ENCODE measurements at places on chromosomes 3 and 15. TPM values are rescaled to one million over a fixed set of nuclear protein-coding genes. Genes with fewer than 3 reads are reported as not detected.

Gene THAP10
- total RNA-seq: 3.8 TPM

Gene DAZL
- not detected for total RNA-seq

DNA sequence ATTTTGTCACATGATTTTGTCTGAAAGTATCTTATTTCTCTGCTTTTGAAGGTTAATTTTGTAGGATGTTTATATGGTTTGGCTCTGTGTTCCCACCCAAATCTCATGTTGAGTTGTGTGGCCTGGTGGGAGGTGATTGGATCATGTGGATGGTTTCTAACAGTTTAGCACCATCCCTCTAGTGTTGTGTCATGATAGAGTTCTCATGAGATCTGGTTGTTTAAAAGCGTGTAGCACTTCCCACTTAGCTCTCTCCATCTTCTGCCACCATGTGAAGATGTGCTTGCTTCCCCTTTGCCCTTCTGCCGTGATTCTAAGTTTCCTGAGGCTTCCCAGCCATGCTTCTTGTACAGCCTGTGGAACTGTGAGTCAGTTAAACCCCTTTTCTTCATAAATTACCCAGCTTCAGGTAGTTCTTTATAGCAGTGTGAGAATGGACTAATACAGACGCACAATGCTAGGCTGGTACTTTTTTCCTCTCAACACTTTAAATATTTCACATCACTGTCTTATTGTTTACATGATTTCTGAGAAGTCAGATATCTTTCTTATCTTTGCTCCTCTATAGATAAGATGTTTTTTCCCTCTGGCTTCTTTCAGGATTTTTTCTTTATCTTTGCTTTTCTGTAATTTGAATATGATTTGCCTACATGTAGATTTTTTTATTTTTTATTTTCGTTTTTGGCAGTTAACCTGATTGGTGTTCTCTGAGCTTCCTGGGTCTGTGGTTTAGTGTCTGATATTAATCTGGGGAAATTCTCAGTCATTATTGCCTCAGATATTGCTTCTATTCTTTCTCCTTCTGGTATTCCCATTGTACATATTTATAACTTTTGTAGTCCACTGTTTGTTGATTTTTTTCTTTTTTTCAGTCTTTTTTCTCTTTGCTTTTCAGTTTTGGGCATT, 22.2 kb downstream of the BTD start:
- H3K36me3 ChIP-seq: no peaks in the 10 kb centered on the region
- no peak for DNase-seq
- no peaks in the 10 kb centered on the region for H3K4me1 ChIP-seq
- no peaks in the 10 kb centered on the region for H3K27me3 ChIP-seq
- H3K4me3 ChIP-seq: no peak overlapping the region

DNA sequence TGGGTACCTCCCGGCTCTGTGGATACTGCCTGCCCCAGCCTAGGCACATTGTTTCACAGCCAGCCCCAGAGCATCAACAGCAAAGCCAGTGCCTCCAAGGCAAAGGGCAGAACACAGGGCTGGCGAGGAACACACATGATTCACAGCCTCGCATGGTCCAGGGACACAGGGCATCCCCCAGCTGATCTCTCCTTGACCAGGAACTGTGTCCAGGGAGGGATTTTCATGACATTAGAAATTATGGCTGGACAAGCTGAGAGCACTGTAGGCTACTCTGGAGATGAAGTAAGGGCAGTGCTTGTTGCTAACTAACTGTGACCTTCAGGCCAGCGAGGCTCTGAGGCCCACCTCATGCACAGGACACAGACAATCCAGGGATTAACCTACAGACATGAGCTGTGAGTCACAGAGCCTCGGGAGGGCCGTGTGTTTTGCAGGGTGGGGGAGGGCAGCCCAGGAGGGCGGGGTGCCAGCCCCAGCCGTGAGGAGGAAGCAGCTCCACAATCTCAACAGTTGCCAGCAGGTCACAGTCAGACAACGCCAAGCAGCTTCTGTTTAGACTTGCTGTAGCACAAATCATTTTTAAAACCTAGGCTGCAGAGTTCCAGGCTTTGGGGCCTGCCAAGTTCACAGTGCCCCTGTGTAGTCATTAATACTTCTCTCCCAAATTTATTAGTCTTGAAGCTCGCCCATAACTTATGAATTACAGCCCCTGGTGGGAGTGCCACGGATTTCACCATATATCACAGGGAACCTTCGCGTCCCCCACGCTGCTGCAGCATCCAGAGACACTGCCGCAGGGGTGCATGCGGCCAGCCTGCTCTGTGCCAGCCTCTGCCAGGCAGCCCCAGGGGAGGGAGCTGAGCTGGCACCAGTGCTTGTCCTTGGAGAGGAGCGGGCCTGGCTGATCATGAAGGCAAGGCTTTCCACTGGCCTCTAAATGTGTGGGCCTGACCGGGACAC, 114.7 kb downstream of the ETFA start:
- peaks cover 8% of the 10 kb centered on the region for H3K27me3 ChIP-seq
- DNase-seq: peak; percentile 63
- no peak overlapping the region for H3K4me3 ChIP-seq
- H3K27ac ChIP-seq: peak overlapping the region; percentile 75

DNA sequence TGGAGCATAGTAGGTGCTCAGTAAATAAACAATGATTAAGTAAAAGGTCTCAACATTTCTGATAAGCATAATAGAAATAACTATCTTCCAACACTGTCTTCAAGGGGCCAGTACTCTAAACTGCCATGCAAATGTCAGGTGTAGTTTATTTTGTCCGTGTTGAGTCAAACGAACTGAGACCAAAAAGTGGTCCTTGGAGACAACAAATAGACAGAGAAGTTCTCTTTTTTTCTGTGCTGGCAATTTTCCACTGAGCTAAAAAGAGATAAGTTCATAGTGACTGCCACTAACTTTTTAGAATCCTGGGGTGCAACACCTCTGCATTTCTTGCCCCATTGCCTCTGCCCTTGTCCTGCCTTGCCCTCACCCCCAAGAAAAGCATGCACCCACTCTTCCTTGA, 14.7 kb upstream of the MBNL1 start:
- H3K27ac ChIP-seq: no peak overlapping the region
- no peak overlapping the region for H3K4me3 ChIP-seq
- no peak for DNase-seq
- H3K27me3 ChIP-seq: no peaks in the 10 kb centered on the region
- no peaks in the 10 kb centered on the region for H3K36me3 ChIP-seq

- H3K4me1 ChIP-seq: peaks cover 50% of the 10 kb centered on the region
- H3K4me3 ChIP-seq: no peak overlapping the region
- H3K36me3 ChIP-seq: no peaks in the 10 kb centered on the region
- H3K27ac ChIP-seq: no peak overlapping the region
- no peaks in the 10 kb centered on the region for H3K27me3 ChIP-seq
Measured at GRCh38 chr3:72414481-72415016, 433.7 kb downstream of the SHQ1 start.

DNA sequence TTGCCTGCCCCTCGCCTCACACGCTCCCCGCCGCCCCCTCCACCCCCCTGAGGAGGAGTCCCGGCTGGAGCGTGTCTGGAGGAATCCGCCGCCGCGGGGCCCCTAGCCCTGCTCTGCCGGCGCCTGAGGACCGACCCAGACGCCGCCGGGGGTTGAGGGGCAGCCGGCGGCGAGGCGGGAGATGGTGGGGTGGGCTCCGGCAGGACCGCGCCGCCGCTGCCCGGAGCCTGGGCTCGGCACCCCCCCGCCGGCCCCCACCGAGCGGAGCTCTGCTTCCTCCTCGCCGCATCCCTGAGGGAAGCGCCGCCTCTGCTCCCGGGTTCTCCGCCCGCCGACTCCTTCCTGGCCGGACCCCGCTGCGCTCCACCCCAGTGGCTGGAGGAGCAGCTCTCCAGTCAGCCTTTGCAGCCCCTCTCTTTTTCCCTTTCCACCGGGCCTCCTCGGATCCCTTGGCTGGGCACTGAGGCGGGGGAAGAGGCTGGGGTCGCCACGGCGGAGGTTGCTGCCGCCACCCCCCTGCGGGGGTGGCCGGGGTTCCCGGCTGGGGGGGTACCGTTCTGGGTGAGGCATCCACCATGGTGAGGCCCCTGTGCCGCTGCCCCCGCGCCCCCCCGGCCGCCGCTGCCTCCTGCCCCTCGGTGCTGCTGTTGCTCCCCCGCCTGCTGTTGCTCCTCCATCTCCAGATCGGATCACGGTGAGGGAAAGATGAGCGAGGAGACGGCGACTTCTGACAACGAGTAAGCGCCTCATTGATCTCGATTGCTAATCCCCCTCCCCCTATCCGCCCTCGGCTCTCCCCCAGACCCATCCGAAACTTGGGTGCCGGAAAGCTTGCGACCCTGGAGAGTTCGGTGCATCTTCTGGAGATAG, at the start of gene SPRED1:
Gene SPRED1, plus strand, starts transcription at position 356 of the 870 bp plus-strand sequence. Its CDS starts 350 bp downstream, at position 706.
- H3K4me3 ChIP-seq: peak within 1 kb of the TSS; percentile 97
- no peaks in the 10 kb centered on the region for H3K36me3 ChIP-seq
- H3K27me3 ChIP-seq: no peaks in the 10 kb centered on the region
- H3K4me1 ChIP-seq: peaks cover 35% of the 10 kb centered on the region
- peak within 1 kb of the TSS; percentile 99 for H3K27ac ChIP-seq

- no peak overlapping the region for H3K27ac ChIP-seq
- H3K4me1 ChIP-seq: no peaks in the 10 kb centered on the region
- H3K36me3 ChIP-seq: no peaks in the 10 kb centered on the region
- no peaks in the 10 kb centered on the region for H3K27me3 ChIP-seq
Measured at GRCh38 chr3:125129512-125129997, 73.8 kb upstream of the HEG1 start.

DNA sequence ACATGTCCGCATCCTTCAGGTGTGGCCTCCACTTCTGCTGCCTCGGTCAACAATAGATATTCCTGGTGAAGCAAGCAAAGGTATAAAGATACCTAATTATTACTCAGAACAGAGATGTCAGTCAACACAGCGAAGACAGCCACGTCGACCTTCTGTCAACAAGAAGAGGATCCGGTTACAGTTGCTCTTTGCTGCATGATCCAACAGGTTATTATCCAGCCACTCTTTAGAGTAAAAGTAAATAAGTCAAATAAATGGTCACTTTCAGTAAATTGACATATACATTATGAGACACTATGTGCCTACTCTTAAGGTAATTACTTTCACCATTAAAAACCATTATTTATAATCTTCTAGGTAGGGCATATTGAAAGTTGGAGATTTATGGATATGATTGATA, 356.8 kb upstream of the ATP11B start:
- no peaks in the 10 kb centered on the region for H3K36me3 ChIP-seq
- H3K27ac ChIP-seq: no peak overlapping the region
- no peak overlapping the region for H3K4me3 ChIP-seq
- H3K4me1 ChIP-seq: no peaks in the 10 kb centered on the region
- DNase-seq: no peak

DNA sequence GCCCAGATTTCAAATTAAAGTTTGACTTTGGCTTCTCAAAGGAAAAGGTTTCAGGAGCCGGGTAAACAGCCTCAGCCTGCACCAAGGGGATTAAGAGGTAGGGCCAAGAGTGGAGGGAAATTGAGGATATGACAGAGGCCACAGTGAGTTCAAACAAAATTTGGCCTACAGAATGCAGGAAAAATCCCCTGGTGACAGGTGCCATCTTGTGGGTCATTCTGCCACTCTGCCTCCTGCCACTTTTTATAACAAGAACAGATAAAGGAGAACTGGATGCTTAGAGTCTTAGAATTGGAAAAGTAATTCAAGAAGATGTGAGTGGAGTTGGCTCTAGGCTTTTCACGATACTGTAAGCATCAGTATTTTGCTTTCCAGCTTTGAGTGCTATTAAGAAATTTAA, 253.2 kb downstream of the NR2F2 start:
- H3K27ac ChIP-seq: no peak overlapping the region
- no peaks in the 10 kb centered on the region for H3K4me1 ChIP-seq
- no peaks in the 10 kb centered on the region for H3K36me3 ChIP-seq
- H3K27me3 ChIP-seq: peaks cover 8% of the 10 kb centered on the region
- no peak overlapping the region for H3K4me3 ChIP-seq

DNA sequence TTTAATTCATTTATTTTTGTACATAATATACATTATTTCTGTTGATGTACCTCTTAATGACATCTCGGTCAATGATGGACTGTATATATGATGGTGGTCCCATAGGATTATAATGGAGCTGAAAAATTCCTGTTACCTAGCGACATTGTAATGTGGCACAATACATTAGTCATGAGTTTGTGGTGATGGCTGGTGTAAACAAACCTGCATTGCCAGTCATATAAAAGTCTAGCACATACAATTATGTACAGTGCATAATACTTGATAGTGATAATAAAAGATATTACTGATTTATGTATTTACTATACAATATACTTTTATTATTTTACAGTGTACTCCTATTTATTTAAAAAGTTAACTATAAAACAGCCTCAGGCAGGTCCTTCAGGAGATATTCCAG, 15.1 kb downstream of the TTC14 start:
- no peak overlapping the region for H3K27ac ChIP-seq
- H3K4me1 ChIP-seq: no peaks in the 10 kb centered on the region
- H3K4me3 ChIP-seq: no peak overlapping the region
- H3K36me3 ChIP-seq: no peaks in the 10 kb centered on the region
- DNase-seq: no peak
- H3K27me3 ChIP-seq: no peaks in the 10 kb centered on the region

- H3K4me3 ChIP-seq: no peak overlapping the region
- no peaks in the 10 kb centered on the region for H3K4me1 ChIP-seq
- H3K27ac ChIP-seq: no peak overlapping the region
- no peaks in the 10 kb centered on the region for H3K27me3 ChIP-seq
Measured at GRCh38 chr3:6644070-6644929, 216.6 kb upstream of the GRM7 start.

- H3K27me3 ChIP-seq: no peaks in the 10 kb centered on the region
- H3K4me1 ChIP-seq: peaks cover 72% of the 10 kb centered on the region
- H3K36me3 ChIP-seq: no peaks in the 10 kb centered on the region
- DNase-seq: no peak
- no peak overlapping the region for H3K4me3 ChIP-seq
Measured at GRCh38 chr15:99447497-99448371, 118.0 kb upstream of the MEF2A start.

DNA sequence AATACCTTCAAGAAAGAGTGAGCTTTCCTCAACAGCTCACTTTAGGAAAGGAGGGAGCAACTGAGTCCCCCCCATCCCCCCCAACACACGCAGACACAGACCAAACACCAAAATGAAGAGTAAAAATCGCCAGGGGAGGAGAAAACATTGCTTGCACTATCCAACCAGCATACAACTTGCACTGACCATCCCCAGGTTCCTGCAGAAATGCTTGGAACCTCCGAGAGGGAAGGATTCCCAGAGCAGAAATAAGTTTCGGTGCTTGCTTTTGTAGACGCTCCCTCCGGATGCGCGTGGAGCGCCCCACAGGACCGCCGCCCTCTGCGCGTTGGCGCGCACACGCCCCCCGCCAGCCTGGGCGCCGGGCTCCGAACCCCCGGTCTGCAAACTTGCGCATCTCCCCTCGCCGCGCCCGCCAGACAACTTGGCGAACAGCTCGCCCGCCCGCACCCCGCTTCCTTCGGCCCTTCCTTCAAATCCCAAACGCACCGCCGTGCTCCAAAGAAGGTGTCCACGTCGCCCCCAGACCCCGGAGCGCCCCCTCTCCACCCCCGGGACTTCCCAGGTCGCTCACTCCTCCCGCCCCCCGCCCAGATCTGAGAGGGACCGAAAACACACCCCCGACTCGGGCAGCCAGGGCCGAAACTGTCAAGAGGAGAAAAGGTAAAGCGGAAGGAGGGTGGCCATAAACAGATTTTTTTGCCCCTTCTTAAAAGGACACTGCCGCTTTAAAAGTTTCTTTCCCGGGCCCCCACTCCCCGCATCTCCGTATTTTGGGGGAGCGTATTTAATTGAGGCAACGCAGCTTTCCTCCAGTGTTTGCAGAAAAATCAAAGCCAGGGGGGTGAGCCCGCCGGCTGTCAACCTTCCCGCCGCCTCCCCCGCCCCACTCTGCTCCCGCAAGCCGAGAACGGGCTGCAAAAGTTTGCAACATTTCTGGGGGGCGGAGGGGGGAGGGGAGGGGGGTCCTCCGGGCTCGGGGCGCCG, 859 bp downstream of the RORA start:
- no peaks in the 10 kb centered on the region for H3K36me3 ChIP-seq
- H3K27ac ChIP-seq: peak overlapping the region; percentile 52
- DNase-seq: no peak
- H3K4me1 ChIP-seq: peaks cover 8% of the 10 kb centered on the region
- H3K27me3 ChIP-seq: no peaks in the 10 kb centered on the region
- peak overlapping the region; percentile 75 for H3K4me3 ChIP-seq
